Stimulated activated CD8-positive, alpha-beta memory T cell treated with anti-CD3 and anti-CD28 coated beads, Interleukin-2, amount 100 ng/mL, for 48 hours (primary cell): ENCODE measurements at places on chromosomes 16 and 17.
A peak's percentile ranks its signal among the peaks of the same experiment; 100 is the strongest.

DNA sequence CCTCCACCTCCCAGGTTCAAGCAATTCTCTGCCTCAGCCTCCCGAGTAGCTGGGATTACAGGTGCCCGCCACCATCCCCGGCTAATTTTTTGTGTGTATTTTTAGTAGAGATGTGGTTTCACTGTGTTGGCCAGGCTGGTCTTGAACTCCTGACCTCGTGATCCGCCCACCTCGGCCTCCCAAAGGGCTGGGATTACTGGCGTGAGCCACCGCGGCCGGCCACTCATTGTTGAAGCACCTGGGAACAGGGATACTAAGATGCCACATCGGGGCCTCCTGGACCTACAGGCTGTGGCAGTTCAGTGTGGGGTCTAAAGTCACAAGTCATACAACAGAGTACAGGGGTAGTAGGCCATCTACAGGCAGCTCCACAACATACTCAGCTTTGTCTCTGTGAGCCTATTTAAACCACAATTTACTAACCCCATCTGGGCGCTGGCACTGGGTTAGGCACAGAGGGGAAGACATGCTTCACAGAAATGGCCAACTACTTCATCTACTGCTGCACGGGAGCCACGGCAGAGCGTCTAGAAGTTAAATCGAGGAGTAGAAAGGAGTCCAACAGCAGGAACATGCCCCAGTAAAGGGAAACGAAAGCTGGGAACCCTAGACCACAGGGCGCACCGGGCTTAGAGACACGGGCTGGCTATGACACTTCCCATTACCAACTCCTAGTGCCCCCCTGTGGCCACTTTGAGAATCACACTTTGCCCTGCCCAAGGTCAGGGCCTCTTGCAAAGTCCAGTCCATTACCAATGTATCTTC is 4.3 kb downstream of the VAMP2 start:
- peak; percentile 78 for DNase-seq

DNA sequence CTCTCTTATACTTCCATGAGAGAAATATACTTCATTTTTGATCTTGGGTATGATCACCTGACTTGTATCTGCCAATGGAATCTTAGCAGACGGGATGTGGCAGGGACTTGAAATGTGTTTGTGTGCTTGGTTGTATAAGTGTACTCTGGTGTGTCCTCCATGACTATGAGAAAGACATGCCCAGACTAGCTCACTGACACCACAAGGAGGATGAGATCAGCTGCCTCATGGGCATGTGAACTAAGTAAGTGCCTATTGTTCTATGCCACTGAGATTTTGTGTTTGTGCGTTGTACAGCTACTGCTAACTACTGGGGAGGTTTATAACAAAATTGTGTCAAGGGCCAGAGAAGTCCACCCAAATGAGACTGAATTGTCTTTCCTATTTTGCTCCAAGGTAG is 402.2 kb upstream of the SALL1 start:
- DNase-seq = no peak

DNA sequence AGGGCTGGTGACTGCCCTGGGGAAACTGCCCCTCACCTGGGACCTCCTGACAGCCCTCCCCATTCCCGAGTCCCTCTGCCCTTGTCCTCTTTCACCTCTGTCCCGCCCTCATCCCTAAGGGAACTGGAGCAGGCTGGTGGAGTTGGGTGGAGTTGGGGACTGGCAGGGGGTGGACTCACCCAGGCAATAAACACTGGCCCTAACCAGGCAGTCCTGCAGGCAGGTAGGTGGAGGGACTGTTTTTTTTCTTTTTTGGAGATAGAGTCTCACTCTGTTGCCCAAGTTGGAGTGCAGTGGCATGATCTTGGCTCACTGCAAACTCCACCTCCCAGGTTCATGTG is 11.7 kb downstream of the GCGR start:
- no peak for DNase-seq

GRCh38 chr17:47072886-47073285 is 93.8 kb upstream of the RPRML start:
- no peak for DNase-seq

- DNase-seq = no peak
Observed at GRCh38 chr17:37562016-37562745, 47.0 kb downstream of the SYNRG start.

DNA sequence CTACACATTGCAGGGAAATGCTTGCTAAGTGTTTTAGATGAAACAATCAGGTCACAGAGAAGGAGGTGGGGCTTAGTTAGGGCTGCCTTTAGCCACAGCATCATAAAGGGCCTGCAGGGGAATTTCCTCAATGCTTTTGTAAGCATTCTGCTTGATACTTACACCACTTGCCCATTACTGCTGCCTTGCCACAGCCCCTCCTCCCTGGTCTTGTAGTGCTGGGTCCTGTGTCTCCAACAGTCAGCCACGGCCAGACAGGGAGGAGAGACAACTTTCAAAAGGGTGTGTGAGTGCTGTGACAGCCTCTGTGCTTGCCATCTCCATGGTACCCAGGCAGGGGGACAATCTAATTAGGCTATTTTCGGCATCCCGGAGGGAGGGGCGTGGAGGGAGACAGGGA is 111.2 kb downstream of the SHISA9 start:
- no peak for DNase-seq

DNA sequence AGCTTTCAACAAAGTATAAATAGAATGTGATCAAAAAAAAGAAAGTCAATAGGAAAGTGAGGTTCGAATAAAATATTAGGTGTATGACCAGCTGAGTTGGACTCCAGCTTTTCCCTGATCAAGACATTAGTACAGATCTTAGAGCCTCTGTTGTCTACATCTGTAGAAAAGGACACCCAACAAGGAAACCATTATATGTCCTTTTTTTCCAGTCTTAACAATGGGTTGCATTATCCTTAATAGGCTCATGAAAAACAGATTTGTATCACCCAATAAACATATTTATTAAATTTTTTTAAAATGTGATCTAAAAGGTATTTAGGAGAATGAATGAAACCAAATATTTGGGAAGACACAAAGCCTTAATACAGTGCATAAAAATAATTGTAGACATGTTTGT is 18.1 kb downstream of the ABCA6 start:
- DNase-seq = no peak

DNA sequence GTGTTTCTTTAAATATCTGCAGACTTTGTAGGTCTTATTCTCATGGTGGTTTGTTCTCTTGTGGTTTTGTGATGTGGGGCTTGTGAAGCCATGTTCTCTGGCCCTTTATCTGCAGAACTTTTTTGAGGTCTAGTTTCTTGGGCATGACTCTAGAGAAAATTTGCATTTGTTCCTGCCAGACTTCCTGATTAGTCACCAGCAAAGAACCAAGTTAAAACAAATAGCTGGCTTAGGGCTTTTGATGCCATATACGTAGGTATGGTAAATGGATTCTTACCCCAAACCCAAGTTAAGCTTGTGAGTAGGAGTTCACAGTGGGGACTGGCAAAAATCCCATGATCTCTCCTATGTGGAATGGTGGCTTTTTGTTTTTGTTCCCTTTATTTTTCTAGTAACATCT is 68.7 kb upstream of the IRX3 start:
- DNase-seq = no peak

DNA sequence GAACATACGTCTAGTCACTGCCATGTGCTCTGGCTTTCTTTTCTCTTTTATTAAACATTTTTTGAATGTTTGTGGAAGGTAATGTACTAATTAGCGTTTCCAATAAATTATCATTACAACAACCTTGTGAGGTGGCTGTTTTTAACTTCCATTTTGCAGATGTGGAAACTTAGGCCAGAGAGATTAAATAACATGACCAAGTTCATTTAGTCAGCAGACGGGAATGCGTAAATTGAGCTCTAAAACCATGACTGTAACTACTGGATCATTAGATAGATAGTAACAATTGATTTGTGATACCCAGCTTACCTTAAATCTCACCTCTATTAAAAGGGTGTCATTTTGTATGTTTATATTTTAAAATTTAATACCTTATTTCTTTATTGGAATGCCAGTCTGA is 49.4 kb downstream of the RABEP1 start:
- no peak for DNase-seq

DNA sequence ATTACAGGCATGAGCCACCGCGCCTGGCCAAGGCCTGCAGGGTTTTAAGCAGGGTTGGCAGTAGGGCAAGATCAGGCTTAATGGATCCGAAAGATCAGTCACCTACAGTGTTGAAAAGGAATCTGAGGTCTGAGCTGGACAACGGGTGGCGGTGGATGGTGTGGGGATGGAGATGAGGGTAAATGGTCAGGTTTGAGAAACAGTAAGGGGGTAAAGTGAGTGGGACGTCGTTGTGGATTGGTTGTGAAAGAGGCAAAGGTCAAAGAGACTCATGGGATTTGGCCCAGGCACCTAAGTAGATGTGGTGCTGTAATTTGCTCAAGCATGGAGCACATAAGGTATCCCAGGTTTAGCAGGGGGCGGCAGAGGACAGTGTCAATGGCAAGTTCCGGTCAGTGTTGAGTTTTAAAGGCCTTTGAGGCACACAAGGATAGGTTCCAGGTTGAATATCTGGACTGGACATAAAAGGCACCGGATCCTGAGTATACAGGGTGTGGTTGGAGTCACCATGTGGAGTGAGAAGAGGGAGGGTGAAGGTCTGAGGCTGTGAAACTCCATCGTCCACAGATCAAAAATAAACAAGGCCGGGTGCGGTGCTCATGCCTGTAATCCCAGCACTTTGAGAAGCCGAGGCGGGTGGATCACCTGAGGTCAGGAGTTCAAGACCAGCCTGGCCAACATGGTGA is 1.1 kb upstream of the SLC16A5 start:
- DNase-seq = no peak

DNA sequence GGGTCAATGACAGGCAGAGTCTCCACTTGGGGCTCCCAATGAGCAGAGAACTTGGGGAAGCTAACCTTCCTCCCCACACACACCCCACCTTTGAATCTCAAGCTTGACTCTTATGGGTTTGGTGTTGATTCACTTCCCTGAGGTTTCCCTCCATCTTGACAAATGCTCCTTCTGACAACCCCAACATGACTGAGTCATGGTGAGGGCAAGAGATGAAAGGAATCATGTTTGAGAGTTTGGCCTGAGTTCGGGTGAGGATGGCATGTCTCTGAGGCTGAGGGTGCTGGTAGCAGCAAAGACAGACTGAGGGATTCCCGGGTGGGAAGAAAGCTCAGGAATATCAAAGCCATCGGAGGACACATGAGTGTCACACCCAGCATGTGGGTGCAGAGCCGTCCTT is 18.7 kb downstream of the KRT9 start:
- no peak for DNase-seq

- DNase-seq = no peak
Observed at GRCh38 chr16:77569406-77569805, 134.6 kb upstream of the ADAMTS18 start.

GRCh38 chr16:67399218-67399733 is 6.0 kb upstream of the TPPP3 start:
- DNase-seq = peak; percentile 42

GRCh38 chr17:8939496-8940334 is 25.8 kb downstream of the PIK3R5 start:
- DNase-seq = no peak

GRCh38 chr16:74951681-74952080 is 33.2 kb downstream of the WDR59 start:
- no peak for DNase-seq

DNA sequence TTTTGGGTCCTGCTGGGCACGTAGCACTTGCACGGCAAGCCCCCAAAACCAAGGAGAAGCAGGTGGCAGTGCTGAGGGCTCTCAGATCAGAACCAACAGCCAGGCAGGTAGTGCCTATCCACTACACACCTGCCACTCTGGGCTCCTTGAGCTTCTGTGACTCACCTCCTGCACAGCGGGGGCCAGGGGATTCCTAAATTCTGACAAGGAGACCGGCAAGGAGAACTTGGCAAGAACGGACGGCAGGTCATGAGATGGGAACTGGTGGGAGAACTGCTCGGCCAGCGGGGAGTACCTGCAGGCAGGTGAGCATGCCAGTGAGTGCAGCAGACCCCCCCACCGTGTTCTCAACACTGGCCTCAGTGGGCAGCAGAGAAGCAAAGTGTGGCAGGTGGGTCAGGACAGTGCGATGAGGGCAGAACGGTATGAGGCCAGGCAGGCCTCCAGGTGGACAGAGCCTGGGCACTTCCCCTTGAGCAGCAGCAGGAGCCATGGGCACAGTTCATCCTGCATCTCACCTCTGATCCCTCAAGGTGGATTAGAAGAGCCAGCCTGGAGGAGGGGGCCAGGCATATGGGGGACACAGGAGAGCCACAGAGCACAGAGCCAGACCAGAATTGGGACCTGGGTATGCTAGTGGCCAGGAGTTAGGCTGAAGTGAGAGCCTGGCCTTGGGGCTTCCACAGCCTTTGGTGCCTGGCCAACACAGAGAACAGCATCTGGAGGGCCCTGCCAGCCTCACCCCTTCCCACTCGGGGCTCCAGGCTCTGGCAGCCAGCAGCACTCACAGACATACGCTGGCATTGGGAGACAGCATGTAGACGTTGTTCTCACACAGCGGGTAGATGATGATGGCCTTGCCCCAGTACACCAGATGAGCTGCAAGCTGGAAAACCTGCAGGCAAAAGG is 14.7 kb downstream of the MPG start:
- no peak for DNase-seq

DNA sequence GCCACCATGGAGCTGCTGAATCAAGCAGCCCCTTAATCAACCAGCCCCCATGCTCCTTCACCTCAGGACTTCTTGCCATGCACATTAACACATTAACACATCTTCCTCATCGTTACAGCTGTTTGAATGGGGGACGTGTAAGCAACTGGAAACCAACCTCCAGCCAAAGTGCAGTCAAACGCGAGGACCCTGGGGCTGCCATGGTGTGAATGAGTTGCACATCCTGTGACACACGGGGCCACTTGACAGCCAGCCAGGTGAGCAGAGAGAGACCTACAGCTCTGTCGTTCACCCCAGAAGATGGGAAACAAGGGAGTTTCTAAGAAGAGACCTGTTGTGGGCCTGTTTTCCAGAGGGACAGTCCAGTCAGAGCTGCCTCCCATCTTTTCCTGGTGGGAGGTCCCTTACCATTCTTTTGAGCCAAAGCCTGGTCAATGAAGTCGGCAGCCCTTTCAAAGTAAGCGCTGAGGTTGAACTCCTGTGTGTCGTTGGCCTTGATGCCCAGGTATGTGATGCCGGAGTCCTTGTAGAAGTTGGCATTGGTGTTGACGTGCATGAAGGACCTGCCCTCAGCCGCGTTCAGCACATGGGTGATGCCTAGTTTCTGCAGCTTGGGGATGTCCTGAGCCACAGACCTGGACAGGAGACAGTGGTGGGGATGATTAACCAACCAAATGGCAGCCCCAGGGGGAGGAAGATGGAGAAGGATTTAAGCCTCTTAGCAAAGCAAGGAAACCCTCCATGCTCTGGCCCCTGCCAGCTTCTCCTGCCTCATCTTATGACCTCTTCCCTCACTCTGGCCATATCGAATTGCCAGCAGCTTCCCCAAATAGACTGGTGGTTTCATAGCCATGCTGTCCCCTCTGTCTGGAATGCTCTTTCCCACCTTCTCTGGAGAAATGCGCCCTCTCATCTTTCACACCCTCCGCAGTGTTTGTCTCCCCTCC is 4.2 kb downstream of the DUSP3 start:
- DNase-seq = no peak
